ENCODE measurements at places on chromosomes 7 and 10.

GRCh38 chr10:120382360-120382759 is 74.7 kb upstream of the PLPP4 start:
- DNase-seq: no peak

DNA sequence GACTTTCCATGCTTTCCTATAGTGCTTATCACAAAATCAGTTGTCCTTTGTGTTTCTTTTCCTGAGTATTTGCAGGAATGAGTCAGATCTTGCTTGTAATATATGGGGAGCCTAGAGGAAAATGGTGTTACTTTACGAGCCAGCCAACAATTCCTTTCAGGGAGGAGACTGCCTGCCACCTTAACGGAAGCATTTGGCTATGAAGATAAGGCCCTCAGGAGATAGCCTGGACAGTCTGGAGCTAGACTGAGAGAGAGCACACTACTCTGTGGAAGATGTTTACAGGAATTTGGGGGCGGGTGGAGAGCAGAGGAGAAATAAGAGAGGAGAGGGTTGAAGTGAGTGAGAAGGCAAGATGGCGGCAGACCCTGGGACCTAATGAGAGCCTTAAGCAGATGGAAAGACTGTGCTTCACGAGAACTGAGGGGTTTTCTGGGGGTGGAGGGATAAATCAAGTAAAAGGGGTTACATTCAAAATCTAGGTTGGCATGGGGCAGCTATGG is 126.3 kb downstream of the SNX10 start:
- no peak for DNase-seq

- no peak for DNase-seq
Measured at GRCh38 chr7:42314696-42315095, 77.7 kb upstream of the GLI3 start.

DNA sequence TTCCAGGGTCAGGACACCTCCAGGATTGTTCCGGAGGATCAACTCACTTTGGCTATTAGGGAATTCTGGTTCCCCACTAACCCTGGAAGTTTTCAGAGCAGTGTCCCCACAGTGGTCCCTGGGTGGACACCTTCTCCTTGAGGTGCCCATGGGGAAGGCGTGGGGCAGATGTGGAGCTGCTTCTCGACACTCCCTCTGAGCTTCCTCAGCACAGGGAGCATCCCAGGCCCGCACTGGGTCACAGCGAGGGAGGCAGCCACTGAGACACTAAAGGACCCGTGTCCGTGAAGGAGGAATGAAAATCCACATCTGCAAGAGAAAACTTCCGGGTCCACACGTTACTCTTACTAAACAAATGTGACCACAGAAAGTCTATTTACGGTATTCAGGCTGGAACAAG is 48.2 kb upstream of the MNX1 start:
- no peak for DNase-seq

GRCh38 chr10:49270565-49270964 is 28.4 kb upstream of the C10orf71 start:
- no peak for DNase-seq

DNA sequence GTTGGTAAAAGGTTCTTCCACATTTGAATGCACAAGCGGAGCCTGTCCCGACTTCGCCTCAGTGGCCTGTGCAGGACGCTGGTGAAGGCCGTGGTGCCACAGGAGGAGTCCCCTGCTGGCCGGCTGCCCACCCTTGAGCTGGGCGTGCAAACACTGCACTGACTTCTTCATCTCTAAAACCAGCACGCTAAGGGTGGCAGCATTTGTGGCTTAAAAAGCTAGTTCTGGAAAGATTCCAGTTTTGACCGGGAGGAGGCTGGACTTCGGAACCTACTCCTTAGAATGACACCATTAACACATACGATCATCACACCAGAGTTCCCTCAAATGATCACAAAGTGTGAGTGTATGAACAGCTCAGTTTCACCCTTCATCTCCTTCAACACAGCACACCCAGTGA is 102.4 kb downstream of the SMURF1 start:
- DNase-seq: no peak

DNA sequence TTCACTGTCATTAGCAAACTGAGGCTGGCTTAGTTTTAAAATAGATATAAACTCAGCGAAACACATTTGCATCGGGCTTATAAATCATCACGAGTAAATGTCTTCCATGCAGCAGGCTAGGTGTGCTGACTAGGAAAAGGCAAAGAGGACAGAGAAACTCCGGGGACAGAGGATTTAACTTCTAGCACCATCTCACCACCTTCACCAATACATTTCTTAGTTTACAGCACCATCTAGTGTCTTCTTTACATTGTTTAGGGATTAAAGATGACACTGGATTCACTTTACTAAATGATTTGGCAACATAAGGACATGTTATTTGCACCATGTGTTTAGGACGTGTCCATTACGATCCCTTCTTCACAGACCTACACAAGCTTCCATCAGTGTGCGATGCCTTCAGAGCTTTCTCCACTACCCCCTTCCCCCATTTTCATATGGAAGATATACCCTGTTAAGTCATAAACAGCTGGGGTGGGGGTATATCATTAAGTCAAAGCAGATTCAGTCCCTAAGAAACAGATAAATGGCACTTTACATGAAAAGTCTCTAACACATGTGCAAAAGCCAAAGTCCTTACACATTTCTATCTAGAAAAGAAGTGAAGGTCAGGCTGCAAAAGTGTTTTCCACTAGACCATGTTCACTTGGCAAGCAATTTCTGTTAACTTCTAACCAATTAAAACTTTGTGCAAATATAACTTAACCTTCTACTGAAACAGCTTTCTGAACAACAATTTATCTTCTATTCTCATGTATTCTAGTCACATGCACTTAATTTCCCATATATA is 103.3 kb downstream of the GRB10 start:
- no peak for DNase-seq

DNA sequence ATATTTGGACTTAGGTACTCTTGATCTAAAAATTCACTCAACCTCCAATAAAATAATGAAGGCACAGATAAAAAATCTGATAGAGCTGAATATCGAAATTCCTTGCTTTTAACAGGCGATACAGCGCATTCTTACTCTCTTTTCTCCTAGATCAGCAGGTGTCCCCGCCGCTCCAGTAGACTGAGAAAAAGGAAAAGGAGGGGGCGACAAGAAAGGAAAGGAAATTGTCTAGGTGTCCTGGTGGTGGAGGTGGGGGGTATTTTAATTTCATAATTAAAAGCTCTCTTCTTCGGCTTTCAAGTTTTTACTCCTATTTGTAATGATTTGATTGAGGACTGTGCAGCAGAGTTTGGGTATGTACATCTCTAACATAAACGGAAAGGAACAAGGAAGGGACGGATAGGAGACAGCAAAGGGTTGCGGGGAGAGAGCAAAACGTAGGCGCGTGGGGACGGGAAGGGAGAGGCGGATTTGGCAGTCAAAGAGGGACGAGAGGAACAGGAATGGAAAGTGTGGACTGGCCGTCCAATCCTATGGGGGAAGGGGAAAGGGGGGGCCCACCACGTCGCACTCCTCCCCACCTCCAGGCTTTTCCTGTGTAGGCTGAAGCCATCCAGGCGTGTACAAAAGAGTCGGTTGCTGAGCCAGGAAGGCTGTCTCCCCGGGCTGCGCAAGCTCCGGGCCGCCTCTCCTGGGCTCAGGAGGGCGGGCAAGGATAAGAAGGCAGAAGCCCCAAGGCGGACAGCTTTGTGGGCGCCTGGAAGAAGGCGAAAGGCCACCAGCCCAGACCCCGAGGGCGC is 875 bp upstream of the HECTD2 start:
- peak; percentile 51 for DNase-seq

- DNase-seq: no peak
Measured at GRCh38 chr10:58157076-58157766, 110.5 kb downstream of the IPMK start.

- DNase-seq: no peak
Measured at GRCh38 chr10:11109590-11109989, 91.9 kb downstream of the CELF2 start.

- no peak for DNase-seq
Measured at GRCh38 chr10:117540640-117541404, 1.7 kb upstream of the EMX2 start.

- no peak for DNase-seq
Measured at GRCh38 chr10:115854740-115855435, 418.1 kb downstream of the GFRA1 start.

- no peak for DNase-seq
Measured at GRCh38 chr10:50420196-50420595, 168.9 kb upstream of the ASAH2 start.
